Activated CD4-positive, alpha-beta T cell treated with anti-CD3 and anti-CD28 coated beads for 36 hours (primary cell): ENCODE measurements at places on chromosomes 7 and 10.

DNA sequence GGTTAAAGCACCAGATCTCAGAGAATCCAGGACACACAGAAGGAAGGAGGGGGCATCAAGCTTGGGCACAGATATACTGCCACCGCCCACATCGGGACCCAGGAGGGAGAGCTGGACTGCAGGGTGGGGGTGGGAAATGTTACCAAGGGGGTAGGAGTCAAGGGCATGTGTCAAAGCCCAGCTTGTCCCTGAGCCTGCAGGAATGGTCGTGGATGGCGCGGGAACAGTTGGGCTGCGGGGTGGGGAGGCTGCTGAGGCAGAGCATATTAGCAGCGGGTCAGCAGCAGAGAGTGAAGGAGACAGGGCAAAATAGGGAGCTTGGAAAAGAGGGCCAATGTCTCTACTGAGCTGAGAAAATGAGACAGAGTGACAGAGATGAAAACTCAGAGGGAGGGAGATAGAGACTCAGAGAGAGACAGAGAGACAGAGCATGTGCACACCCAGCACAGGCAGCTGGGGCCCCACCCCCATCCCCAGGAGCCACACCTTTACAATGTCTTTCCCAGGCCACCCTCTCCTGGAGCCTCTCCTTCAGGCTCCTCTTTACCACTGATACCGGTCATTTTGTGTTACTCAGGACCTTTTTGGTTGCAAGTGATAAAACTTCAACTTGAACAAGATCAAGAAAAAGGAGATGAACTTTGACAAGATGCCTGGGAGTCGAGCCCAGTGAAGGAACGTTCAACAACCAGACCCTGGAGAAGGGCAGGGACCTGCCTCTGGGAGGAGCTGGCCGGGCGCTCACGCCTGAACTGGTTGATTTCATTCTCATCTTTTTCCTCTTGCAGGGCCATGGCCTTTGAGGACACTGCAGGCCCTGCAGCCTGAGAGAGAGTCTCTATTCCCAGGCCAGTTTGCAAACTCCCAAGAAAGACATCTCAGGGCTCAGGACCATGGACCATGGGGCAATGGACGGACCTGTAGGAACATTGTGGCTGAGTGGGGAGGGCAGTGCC is 50.0 kb downstream of the AOC1 start:
- no peak for DNase-seq

GRCh38 chr7:108503112-108504026 is 22.6 kb downstream of the PNPLA8 start:
- no peak for DNase-seq

DNA sequence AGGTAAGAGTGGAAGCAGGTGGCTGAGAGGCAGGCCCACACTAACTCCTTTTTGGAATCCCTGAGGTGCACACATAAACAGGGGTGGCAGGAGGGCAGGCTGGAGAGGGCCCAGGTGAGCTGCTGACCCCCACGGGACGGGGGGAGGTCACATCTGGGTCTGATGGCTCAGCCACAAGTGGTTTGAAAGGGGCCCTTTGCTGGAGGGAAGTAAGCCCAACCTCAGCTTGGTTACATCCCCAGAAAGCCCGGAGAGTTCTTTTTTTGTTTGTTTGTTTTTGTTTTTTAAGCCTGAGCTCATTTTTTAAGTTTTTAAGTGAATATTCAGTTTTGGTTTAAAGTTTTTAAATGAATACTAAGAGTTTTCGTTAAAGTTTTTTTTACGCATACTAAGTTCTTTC is 72.8 kb upstream of the CUX1 start:
- DNase-seq, result no peak

GRCh38 chr7:101185258-101185839 is 5.3 kb upstream of the NAT16 start:
- DNase-seq, result no peak

- no peak for DNase-seq
These were observed 177.6 kb downstream of the PLXDC2 start for GRCh38 chr10:19993714-19994315.

- DNase-seq, result no peak
These were observed 1262.0 kb downstream of the TYW1 start for GRCh38 chr7:68258609-68259008.

DNA sequence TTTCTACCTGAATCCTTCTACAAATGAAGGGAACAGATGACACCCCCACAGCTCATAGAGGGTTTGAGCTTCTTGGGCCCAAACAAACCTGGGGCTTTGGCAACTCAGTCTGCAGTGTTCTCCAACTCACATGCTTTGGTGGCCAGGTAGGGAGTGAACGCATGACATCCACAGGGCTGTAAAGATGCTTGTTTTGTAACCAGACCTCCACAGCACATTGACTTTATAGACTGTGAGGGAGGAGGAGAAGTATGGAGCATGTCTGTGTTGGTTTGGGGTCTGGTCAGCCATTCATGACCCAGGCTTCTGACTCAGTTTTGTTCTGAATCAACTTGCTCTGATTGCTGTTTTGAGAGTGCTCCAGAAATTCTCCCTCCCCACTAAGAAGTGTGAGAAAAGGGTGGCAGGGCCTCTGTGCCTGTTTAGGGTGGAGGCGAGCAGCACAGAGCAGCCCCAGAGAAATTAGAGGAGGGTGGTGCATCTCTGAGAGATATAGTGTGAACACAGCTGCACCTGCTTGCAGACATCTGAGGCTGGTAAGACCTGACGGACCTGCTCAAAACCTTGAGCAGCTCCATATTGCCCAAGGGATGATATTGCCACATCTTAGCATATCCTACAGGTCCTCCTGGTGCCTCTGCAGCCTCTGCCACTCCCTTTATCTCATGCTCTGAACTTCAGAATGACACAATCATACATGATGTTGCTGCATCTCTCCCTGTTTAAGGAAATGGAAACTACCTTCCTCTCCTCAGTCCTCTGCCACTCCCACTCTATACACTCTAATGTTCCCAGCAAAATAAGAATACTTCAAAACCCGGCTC is 287.7 kb downstream of the ABCA13 start:
- DNase-seq, result no peak

GRCh38 chr10:75450644-75451640 is 19.5 kb downstream of the LRMDA start:
- DNase-seq, result no peak
